Activated CD4-positive, alpha-beta T cell treated with anti-CD3 and anti-CD28 coated beads, Interleukin-2, amount 50 U/mL, for 1 hour (primary cell): ENCODE measurements at places on chromosomes 1 and 21.

DNA sequence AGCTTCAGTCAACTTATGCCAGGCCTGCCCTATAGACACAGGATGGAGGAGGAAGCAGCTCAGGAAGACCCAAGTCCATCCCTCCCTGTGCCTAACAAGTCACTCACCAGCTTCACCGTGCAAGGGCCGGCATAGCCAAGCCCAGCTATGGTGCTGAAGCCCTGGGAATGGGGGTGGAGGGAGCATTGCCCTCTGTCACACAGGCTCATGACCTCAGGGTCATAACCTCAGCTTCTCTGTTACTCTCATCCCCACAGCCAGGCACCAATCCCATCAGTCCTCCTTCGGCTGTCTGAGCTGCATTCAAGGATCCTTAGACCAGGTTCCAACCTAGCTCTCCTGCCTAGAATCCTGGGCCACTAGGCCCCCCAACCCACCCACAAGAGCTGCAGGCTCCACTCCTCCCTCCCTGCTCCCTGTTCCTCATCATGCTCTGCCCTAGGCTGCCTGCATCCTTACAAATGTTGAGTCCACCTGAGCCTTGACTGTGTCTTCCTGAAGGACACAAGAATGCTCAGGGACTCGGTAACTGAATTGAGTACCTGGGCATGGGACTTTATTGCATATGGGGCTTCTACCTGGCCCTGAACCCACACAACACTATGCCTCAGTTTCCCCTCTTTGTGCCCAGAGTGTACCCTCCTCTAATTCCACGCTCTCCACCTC is 1.7 kb downstream of the CD244 start:
- no peak for DNase-seq

DNA sequence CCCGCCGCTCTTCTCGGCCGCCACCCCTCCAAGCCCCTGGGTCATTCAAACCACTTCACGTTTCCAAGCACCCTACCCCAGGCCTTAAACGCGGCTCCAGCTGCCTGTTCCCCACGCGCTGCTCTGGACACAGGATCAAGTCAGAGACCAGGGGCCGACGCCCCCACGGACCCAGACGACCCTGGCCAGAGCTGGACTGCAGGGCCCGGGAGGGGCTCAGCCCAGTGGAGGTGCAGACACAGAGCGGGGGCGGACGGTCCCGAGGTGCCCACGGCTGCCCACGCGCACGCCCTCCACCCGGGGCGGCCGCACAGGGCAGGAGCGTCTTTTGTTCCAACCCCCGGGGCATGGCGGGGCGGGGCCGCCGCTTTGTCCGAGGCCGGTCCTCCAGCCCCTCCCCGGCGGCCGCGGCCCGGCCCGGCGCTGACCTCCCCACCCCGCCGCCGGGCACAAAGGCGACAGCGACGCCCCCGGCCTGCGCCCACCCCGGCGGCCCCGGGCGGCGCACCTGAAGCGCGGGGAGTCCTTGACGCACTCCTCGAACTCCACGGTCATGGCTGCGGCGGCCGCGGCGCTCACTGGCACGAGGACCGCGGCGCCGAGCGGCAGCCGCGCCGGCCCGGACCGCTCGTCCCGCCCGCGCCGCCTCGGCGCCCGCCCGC is 338 bp downstream of the ACAP3 start:
- DNase-seq, result no peak

DNA sequence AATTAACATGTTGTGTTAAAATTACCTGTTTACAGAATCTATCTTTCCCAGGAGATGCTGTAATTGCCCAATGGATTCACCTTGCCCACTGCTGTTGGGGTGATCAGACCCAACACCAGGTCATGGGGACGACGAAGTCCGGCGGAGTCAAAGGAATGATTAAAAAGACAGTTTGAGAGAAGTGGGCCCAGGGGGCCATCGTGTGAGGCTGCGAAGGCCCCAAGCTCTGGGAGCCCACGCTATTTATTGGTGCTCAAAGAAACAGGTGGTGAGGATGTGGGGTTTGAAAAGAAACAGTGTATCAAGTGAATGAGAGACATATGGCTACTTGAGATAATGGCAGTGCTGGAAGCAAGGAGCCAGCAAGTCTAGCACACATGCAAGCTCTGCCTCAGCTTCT is 16.3 kb upstream of the L1TD1 start:
- no peak for DNase-seq

DNA sequence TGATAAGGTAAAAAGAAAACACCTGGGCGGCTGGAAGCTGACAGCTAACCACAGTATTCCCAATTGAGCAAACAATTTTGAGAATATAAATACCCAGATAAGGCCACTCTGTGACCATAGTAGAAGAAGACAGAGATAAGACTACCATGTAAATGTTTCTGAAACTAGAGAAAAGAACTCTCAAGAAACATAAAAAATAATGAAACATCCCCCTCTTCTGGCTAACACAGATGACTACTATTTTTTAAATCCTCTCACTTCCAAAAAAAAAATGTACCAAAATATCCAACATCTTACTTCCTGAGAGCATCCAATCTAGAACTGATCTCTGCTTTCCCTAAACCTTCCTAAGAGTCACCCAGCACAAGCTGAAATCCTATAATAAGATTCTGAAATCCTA is 125.9 kb downstream of the HFM1 start:
- no peak for DNase-seq

- DNase-seq, result no peak
Observed at GRCh38 chr21:28375708-28376385, 616.8 kb downstream of the LTN1 start.

GRCh38 chr1:67769633-67770256 is 63.5 kb downstream of the GNG12 start:
- no peak for DNase-seq

DNA sequence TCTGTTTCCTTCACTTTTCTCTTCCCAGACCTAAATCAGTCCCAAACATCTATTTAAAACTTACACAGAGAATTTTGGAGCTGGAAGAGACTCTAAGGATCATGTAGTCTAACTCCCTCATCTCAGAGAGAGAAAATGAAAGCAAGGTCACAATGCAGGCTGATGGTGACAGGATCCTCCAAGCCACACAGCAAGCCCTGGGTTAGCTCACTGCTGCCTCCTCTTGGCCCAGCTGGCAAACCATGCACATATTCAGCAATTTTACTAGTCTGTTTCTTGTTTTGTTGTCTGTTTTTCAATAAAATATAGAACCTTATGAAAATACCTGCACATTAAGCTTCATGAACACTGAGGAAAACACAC is 27.7 kb upstream of the LY9 start:
- peak; percentile 87 for DNase-seq

GRCh38 chr1:31749785-31750735 is 14.1 kb downstream of the ADGRB2 start:
- no peak for DNase-seq

DNA sequence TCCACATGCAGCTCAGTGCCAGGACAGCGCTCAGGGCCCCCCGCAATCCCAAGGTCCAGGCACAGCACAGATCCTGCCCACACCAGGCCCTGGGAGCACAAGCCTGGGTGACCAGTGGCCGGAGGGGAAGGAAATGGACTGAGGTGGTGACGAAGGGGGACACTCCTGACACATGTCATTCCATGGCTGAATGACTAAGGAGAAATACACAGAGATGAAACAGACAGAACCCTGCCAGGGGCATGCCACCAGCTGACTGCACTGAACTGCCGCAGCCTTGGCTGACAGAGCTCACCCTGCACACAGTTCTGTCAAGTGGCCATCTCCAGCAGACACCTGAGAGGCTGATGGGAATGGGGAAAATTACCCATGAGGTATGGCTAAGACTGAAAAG is 56.1 kb downstream of the HSF2BP start:
- no peak for DNase-seq

DNA sequence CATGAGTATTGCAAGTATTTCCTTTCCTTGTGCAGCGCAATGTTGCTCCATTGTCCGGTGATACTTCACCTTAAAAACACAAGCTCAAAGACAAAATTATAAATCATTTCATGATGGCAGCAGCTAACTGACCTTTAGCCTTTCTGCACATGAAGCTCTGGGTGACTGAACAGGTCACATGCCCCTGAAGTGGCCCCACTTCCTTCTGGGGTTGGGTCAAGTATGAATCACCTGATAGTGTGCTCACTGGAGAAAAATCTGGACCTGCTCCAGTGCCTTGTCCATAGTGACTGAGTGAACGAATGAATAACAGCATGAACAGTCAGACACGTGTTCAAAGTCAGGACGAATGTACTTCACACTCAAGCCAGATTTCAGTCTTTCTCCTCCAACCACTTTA is 658.9 kb downstream of the NPHP4 start:
- no peak for DNase-seq

GRCh38 chr1:9905010-9905409 is 5.1 kb downstream of the CTNNBIP1 start:
- DNase-seq, result no peak

DNA sequence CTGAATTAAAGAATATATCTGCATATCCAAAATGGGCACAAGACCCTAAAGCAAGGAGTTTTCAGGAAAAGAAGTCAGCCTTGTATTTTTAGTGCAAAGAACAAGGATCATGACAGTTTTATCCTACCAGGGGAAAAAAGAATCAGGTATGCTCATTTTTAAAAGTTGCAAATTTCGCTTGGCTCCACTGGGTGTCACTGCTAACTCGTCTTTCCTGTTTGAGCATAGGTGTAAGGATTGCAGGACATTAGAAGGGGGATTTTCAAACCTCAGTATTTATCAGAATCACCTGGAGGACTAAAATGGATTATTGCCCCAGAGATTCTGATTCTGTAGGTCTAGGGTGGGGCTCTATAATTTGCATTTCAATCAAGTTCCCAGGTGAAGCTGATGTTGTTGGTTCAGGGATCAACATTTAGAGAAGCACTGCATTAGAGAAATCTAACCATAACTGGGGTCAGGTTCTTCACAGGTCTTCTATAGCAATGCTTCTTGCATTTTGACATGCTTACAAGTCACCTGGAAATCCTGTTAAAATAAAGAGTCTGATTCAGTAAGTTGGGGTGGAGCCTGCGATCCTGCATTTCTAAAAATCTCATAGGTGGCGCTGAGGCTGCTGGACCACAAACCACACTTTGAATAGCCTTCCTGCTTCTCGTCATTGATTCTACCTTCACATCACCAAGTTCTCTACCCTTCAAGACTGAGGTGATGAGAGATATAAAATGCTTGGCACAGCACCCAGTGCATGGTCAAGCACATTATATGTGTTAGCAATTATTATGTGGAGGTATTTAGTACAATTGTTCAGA is 39.6 kb downstream of the NUF2 start:
- no peak for DNase-seq

DNA sequence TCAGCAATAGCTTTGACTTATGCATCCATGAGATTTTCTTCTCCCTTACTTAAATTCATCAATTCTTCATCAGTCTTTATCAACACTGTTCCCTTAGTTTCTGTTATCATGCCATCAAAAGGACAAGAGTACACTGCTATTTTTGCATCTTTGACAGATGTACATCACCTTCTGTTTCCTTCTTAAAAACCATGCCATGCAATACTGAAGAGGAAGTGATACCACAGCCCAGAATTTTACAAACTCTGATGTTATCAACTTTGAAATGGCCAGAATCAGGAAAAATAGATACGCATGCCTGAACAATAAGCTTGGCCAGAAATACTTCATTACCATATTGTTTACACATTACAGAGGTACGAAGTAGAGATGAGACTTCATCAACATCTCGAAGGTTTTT is 21.1 kb downstream of the FMO5 start:
- no peak for DNase-seq

GRCh38 chr1:109299558-109300343 is 7.1 kb downstream of the MYBPHL start:
- no peak for DNase-seq

DNA sequence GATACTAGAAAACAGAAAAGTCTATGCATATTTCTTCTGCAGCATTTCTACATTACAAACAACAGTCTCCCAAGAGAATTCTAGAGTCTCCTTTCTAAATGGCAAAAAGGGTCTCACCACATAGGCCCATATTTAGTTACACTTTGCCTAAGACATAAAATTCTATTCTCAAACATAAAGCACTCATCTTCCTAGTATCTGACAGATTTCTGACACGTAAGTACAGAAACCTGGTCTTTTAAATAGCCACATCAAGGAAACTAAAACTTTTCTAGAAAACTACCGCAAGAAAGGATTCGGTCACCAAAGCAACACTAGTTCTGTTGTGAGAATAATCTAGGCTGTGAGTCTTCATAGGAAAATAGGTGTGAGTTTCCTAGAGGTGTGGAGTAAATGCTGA is 33.6 kb upstream of the CTSK start:
- DNase-seq, result no peak

- DNase-seq, result peak; percentile 24
Observed at GRCh38 chr1:47388891-47389238, 27.2 kb upstream of the FOXE3 start.

GRCh38 chr1:239126884-239127283 is 259.5 kb upstream of the CHRM3 start:
- DNase-seq, result no peak

GRCh38 chr1:117556341-117556740 is 49.5 kb upstream of the TENT5C start:
- DNase-seq, result no peak

- DNase-seq, result no peak
Observed at GRCh38 chr21:41071258-41072171, 96.4 kb upstream of the BACE2 start.

GRCh38 chr1:183388735-183389134 is 29.4 kb downstream of the NMNAT2 start:
- no peak for DNase-seq

GRCh38 chr21:28374881-28375280 is 617.8 kb downstream of the LTN1 start:
- DNase-seq, result no peak

GRCh38 chr1:155175281-155175926 is 1.8 kb downstream of the TRIM46 start:
- DNase-seq, result no peak

DNA sequence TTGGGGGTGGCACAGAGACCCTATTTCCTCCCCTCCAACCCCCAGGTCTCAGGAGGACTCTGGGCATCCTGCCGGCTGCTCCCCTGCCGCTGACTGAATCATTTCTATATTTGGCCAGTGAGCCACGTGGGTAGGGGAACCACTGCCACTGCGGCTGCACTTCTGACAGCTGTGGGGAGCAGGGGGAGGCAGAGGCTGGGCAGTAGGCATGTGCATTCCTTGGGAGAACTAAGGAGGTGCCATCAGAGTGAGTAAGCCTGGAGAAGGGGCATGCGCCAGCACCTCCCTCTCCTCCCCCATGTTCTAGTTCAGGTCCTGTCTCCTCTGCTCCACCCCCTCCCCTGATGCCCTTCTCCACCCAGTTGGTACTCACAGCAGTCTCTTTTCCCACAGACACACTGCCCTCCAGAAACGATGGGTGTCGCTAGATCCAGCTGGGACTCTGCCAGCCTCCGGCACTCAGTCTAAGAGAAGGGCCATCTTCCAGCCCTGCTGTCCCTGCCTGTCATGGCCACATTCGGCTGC is 12.0 kb downstream of the PPFIA4 start:
- no peak for DNase-seq

- no peak for DNase-seq
Observed at GRCh38 chr1:111275079-111275478, 15.6 kb upstream of the CHIA start.

DNA sequence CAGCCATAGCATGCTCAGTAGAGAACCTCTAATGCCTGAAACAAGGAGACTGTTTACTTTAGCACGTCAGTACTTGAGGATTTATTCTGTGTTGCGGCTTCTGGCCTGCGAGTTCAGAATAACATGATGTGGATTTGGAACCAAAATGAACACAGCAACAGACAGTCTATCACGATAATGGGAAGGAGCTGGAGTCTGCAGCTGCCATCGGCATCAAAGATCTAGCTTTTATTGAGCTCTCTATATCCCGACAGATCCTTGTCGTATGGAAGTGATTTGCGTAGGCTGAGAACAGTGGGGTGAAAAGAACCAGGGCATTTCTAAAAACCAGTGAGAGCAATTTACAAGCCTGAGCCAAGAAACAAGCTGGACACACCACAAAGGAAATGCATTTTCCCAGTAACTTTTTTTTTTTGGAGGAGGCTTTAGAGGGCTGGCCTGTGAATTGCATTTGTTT is 294.2 kb downstream of the KIF26B start:
- DNase-seq, result no peak
